ENCODE measurements at places on chromosomes 2 and 18.
A peak's percentile ranks its signal among the peaks of the same experiment; 100 is the strongest.

- DNase-seq: no peak
Measured at GRCh38 chr2:109170645-109171044, 41.6 kb downstream of the SH3RF3 start.

GRCh38 chr2:231069379-231070054, 12.8 kb downstream of the PSMD1 start:
- DNase-seq: no peak

DNA sequence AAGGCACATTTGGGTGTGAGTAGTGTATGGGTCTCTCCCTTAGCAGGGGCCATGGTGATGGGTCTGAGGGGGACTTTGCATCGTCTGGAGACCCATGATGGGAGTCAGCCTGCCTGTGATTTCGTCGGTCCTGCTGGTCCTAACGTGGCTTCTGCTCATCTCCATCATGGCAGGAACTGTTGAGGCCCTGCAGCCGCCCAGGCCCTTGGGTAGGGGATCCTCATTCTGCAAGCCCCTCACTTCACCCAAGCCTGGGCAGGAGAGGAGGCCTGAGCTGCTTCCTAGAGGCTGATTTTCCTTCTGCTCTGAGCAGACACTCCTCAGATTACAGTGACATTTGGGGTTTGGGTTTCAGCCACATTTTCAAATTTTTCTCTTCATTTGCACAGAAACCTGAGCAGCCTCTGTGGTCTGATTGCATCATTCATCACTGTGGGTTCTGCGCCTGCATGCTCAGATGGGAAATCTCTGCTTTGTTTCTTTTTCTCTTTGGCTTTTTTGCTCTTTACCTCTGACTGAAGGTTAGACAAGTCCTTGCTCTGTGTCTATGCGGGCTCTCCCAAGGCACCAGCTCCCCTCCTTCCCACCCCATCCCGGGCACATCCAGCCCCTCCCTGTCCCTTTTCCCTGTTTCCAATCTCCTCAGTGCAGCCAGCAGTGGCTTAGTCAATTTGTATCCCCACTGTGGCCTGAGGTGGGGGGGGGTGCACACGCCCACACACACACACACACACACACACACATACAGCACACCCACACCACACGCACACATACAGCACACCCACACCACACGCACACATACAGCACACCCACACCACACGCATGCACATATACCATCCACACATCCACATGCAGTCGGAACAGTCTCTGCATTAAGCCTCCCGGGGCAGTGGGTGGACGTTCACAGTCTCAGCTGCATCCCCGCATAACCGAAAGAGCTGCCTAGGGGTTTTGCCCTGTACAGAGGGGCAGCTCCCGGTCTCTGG, 305.4 kb upstream of the HS6ST1 start:
- DNase-seq: no peak

- DNase-seq: no peak
Measured at GRCh38 chr2:97747285-97747684, 33.9 kb downstream of the ZAP70 start.

- peak; percentile 31 for DNase-seq
Measured at GRCh38 chr2:102615620-102616436, 3.5 kb upstream of the SLC9A2 start.

DNA sequence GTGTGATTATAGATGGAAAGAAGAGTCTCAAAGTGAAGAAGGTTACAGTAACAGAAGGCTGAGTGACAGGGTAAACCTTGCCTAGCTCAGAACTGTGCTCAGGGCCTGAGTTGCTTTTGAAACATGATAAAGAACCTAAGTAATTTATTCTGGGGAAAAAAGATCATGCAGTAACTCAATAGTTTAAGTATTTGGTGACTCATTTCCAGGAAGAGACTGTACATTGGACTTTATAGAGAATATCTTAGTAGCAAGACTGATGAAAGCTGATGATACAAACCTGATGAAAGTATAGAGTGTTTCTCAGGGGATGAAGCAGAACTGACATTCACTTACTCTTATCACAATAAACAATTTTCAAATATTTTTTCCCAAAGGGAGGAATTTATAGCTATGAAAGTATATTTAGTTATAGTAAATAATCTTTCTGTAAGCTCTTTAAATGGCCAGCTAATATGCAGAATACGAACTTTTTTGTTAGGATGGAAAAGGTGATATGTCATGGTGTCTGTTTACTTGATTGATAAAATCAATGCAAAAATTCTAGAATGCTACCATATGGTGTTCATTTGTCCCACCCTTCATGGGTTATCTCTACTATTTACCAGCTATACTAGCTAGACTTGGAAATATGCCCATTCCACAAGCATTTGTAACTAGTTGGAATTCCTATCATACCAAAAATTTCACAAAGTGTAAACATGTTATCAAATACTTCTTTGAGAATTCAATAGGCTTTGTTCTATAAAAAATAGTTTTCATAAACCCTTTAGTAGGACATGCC, 1265.5 kb upstream of the ACVR2A start:
- DNase-seq: no peak

DNA sequence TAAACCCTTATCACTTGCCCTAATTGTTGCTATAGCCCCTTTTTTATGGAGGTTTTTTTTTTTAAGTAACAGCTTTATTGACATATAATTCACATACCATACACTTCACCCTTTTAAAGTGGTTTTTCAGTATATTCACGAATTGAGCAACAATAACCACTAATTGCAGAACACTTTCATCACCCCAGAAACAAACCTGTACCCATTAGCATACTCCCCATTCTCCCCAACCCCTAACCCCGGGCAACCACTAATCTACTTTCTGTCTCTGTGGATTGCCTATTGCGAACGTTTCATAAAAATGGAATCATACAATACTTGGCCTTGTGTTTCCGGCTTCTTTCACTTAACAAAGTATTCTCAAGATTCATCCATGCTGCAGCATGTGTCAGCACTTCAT, 213.6 kb downstream of the ATAD2B start:
- no peak for DNase-seq

DNA sequence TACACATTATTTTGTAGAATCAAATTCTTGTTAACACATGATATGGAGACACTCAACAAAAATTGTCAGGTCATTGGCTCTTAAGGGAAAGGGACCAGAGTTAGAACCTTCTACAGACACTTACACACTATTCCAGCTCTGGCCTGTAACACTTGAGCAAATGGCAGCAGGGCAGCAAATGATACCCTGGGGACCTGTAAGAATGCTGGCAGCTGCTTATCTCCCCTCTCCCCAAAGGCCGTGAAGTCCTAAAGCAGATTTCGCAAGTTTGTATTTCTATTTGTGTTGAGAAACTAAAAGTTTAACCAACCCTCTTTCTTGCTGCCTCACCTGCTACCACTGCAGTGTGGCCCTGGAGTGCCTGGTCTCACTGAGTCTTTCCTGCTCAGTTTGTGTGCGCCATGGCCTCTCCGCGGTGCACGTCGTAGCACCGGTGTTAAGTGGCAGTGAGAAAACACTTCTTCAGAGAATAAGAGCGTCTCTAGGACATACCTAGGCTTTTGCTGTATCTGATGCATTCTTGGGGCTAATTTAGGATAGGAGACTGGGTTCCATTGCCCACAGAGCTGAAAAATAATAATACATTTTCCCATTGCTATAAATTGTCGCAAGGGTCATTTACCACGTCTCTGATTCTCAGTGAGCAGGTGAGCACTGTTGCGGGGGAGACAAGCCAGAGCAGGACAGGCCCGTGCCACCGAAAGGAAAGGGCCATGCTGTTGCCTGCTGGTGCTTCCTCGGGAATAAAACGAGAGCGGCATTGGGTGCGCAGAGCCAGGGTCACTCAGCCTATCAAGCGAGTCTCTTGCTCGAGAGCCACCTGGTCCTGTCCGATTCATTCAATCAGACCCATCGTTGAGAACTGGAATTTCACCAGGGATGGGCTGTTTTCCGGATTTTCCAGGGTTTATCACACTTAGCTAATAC, 204.9 kb downstream of the PTGR3 start:
- DNase-seq: no peak

DNA sequence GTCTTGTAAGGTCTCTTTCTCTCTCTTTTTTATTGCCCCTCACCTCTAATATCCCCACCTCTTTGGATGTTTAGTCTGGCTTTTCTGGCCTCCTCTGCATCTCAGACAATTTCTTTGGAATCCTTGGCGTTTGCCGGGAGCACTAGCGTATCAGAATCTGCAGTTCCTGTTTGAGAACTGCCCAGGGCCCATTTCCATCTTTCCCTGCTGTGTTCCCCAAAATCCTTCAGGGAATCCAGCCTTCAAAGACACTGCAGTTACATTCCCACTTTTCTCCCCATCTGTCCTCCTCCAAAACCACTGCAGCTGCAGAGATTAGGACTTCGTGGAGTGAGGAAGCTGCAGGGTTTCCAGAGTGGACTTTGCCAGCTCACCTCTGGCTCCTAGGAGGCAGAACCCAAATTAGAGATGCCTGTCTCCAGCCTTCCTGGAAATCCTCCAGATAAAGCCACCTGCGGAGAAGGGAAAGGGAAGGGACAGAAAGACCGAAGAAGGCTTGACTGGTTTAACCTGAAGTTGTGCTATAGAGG, 2.7 kb downstream of the VSNL1 start:
- DNase-seq: no peak

DNA sequence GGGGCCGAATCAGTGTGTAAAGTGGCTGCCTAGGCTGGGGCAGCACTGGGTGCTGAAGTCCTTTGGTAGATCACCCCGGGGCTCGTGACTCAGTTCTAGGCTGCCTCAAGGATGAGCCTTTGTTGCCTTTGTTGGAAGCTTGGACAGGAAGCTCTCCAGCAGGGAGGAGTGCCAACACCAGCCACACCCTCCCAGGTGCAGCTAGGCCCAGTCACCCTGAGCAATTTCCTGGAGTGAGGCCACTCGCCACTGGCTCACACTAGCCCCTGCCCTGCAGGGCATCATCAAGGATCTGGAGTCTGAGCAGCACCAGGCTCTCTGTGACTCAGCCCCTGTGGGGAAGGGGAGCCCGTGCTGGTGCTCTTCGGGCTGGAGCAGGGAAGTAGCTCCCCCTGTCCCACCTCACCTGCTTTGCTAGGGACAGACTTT, 6.7 kb upstream of the SDC1 start:
- DNase-seq: peak; percentile 11

DNA sequence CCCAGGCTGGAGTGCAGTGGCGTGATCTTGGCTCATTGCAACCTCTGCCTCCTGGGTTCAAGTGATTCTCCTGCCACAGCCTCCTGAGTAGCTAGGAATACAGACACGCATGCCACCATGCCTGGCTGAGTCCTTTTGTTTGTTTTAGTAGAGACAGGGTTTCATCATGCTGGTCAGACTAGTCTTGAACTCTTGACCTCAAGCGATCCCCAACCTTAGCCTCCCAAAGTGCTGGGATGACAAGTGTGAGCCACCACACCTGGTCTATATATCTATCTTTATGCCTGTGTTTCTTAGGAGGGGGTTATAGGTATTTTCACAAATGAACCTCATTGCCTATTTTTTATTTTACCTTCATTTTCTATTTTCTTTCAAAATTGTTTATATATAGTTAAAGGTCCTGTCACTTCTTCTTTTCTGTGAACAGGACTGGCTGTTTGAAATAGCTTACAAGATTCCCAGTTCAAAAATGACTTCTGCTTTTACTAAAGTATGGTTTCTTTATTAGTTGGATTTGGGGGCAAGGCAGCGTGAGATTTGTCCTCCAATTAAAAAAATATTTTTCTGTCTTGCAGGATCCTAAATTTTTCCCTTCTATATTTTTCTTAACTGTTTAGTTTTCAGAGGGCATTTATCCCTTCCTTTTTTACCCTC, 16.4 kb upstream of the MARCHF7 start:
- no peak for DNase-seq

DNA sequence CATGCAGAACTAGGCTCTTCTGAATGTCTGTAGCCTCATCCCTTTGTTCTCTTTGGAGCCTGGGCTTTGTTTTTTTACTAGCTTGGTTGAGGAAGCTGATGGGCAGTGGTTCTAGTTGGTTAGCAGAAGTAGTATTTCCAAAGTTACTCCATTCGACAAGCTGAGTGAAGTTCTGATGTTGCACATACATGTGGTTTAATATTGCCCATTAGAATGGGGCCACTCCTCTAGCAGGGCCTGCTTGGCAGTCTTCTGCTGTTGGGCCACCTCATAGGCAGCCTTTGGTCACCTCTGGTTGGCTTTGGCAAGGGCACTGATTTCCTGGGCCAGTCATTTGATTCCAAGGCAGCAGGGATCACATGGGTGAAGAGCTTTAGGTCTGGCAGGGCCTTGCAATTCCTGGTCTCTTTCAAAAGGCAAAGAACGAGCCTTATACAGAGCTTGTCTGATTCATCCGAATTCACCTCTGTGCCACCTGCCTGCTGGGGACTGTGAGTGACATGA, 2.5 kb downstream of the RPIA start:
- DNase-seq: no peak

DNA sequence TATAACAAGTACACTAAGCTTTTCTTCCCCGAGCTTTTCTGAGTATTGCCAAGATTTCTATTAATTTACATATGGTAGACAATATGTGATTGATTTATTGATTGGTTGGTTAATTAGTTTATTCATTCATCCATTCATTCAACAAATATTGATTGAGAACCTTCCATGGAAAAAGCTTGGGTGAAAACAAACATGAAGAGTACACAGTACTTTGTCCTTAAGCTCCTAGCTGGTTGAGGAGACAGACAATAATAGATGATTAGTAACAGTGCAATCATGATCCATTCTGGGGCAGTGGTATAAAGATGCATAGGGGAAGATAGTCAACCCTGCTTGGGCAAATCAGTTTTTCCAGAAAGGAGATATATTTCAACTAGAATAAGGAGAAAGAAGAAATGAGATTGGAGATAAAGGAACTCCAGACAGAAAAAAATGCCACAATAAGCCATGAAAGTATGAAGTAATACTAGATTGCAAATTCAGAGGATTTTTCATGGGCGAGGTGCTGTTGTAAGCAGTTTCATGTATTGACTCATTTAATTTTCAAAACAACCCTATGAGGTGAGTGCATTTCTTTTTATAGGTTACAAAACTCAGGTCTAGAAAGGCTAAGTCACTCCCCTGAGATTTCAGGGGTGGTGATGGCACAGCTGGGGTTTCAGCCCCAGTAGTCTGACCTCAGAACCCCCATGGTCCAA, 129.5 kb downstream of the RND3 start:
- DNase-seq: no peak

GRCh38 chr2:108634011-108634410, 85.3 kb upstream of the RANBP2 start:
- no peak for DNase-seq

GRCh38 chr2:98568161-98568956, 40.0 kb downstream of the COA5 start:
- no peak for DNase-seq

GRCh38 chr2:112940859-112941625, 30.1 kb downstream of the IL37 start:
- no peak for DNase-seq

GRCh38 chr18:33432857-33433256, 7.7 kb downstream of the CCDC178 start:
- no peak for DNase-seq

DNA sequence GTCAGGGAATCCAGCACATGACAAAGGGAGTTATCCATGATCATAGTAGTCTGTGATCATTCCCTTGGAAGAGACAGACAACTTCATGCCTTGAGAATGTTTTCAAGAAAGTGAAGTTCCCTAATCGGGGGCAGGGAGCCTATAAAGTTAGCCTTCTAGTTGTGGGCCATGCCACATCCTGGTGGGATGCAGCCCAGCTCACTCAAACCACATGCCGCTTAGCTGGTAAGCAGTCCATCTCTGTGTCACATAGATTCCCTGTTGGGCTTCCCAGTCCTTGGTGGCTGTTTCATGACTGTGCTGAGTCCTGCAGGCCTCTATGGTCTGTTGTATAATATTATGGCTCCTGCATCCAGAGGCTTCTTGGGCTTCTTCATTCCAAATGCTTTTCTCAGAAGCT, 11.4 kb upstream of the ARHGAP25 start:
- no peak for DNase-seq

- DNase-seq: no peak
Measured at GRCh38 chr2:3300224-3300995, 77.2 kb downstream of the EIPR1 start.
